NCI-H510A treated with DMSO at 0.1 percent for 48 hours (cell line): ENCODE measurements at places on chromosomes 3 and 15.

DNA sequence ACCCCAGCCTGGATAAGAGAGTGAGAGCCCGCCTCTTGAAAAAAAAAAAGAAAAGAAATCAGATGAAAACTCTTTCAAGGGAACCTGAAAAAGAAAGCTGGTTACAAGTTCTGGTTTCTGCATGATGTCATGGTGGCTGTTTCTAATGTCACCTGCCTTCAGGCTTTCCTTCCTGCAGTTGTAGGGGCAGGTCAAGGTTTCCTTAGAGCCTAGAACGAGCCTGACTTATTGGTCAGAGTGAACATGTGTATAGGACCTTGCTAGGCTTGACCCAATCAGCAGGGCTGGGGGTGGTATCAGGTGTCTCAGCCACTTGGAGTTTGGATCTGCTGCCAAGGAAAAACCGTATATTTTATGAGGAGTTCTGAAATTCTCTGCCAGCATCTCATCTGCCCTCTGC is 3.8 kb downstream of the IVD start:
- no peak for DNase-seq

- no peak for DNase-seq
These were observed 26.8 kb upstream of the PPP4R2 start for GRCh38 chr3:72969766-72970165.

DNA sequence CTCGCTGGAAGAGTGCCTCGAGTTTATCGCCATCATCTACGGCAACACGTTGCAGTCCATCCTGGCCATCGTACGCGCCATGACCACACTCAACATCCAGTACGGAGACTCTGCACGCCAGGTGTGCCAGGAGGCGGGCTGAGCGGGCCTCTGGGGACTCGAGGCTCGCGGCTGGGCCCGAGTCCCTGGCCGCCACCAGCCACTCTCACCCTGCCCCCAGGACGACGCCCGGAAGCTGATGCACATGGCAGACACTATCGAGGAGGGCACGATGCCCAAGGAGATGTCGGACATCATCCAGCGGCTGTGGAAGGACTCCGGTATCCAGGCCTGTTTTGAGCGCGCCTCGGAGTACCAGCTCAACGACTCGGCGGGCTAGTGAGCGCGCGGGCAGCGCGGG is 1.9 kb downstream of the GNAT1 start:
- DNase-seq: no peak

DNA sequence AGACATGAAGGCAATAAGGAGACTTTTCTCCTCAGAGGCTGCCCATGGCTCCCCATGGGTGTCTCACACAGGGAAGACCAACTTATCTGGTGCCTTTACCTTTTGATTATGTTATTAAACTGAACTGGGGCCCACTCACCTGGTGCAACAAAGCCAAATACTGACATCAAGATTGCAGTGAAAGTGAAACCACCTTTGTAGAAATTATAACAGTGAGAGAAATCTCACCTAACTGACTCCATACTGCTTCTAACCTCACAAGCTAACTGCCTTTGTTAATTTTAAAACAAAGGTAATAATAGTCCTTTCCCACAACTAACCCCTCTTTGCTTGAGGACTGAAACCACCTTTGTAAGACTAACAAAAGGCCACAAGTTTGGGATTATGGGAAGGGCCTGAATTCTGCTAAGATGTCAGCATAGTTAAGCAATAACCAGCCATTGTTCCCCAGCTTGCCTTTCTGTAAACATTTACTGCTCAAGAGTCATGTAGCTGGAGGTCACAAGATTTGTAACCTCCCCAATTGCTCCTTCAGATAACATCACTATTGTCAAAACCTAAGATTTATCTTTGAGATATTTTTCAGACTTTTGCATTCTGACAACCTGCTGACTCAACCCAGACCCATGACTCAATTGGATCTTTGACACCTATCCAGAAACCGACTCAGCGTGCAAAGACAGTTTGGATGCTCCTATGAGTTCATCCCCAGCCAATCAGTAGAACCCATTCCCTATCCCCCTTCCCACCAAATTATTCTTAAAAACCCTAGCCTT is 420.3 kb upstream of the CFAP20DC start:
- no peak for DNase-seq

DNA sequence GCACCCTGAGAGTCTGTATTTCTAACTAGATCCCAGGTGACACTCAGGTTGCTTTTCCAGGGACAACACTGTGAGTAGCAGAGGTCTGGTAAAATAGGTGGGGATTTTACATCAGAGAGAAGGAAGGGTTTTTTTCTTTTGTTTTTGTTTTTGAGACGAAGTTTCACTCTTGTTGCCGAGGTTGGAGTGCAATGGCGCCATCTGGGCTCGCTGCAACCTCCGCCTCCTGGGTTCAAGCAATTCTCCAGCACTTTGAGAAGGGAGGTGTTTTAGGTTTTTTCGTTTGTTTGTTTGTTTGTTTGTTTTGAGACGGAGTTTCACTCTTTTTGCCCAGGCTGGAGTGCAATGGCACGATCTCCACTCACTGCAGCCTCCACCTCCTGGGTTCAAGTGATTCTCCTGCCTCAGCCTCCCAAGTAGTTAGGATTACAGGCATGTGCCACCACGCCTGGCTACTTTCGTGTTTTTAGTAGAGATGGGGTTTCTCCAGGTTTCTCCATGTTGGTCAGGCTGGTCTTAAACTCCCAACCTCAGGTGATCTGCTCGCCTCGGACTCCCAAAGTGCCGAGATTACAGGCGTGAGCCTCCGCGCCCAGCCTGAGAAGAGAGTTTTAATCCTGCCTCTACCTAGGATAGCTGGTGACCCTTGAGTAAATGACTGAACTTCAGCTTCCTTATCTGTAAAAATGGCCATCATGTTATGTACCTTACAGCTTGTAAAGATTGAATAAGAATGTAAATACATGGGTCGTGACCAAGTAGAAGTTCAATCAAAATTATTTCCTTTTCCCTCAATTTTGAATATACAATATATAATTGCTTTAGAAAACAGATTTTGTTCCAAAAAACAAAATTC is 95.9 kb upstream of the FNDC3B start:
- no peak for DNase-seq

DNA sequence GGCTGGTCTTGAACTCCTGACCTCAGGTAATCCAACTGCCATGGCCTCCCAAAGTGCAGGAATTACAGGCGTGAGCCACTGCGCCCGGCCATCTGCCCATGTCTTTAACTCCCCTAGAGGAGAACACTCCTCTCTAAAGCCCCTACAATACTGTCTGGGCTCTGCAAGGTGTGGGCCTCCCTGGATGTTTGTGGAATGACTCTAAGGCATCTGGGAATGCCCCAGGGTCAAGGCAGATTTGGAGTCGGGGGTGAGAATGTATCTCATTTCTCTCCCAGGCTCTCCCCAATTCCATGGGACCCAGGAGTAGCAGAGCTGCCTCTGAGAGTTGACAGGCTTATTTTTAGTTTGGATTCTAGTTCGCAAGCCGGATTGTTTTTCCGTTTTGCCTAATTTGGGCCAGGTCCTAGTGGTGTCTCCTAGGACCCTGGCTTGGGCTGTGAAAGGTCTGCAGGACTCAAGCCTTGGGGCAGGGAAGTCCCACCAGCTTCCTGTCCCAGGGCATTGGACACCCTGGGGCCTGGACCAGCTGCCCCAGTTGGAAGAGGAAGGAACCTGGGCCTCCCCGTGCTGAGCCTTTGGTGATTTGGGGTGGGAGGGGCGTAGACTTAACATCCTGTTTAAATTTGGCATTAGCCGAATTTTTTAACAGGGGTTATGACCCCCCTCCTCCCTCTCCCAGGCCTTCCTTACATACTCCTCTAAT is 53.5 kb downstream of the MAGEF1 start:
- DNase-seq: no peak

DNA sequence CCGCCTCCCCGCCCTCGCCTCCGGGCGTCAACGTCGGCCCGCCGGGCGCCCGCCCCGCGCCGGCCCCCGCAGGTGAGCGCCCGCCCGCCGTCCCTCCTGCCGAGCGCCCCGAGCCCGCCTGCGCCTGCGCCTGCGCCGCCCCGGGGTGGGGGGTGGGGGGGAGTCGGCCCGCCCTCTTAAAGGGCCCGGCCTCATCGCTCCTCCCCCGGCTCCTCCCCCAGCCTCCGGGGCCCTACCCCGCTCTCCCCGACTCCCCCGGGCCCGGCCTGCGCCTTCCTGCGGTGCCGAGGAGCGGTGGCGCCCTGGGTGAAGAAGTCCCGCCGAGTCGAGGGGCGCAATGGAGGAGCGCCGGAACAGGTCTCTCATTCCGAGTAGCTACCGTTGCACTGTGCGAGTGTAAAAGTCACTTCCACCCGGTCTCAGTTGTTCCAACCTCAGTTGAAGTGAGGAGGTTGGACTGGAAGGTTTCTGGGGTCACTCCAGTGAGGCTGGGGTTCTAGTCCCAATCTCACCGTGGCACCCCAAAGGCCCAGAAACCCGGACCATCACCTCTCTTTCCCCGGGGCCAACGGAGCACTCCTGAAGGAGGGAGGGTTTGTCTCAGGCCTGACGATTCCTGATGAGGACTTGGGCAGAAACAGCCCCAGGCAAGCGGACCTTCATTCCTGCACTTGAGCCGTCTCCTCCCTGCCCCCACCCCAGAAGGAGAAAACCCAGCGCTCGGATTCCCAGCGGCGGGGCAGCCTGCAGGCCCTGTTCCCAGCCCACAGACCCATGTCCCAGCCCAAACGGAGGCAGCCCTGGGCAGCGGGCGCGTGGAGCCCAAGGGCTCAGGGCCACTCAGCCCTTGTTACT is 1.5 kb upstream of the TNK2 start:
- DNase-seq: peak; percentile 66
